D721Med (cell line): ENCODE measurements at places on chromosomes 7 and 10.

- no peak for DNase-seq
These were observed 31.6 kb upstream of the ZNF746 start for GRCh38 chr7:149529136-149529718.

- no peak for DNase-seq
These were observed 61.6 kb upstream of the ARID5B start for GRCh38 chr10:61839916-61840315.

- DNase-seq, result no peak
These were observed 35.6 kb downstream of the COL13A1 start for GRCh38 chr10:69837261-69837660.

- no peak for DNase-seq
These were observed 1.7 kb downstream of the ELFN1 start for GRCh38 chr7:1671594-1672451.

GRCh38 chr10:5446390-5446926, 34.1 kb downstream of the NET1 start:
- no peak for DNase-seq

DNA sequence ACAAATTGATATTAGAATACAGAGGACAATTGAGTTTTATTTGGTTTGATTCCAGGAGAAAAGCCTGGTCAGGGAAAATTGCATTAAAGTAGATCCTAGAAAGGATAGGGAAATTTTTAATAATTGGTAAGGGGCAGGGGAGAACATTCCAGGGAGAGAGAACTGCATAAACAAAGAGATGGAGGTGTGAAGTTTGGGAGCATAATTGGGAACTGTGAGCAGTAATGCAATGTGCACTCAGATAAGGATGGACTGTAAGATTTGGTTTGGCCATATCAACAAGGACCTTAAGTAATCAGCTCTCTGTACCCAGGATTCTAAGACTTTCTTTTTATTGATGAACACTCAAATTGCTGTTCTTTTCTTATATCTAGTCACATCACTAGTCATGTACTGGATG, 41.4 kb downstream of the ZMYND11 start:
- DNase-seq, result no peak

DNA sequence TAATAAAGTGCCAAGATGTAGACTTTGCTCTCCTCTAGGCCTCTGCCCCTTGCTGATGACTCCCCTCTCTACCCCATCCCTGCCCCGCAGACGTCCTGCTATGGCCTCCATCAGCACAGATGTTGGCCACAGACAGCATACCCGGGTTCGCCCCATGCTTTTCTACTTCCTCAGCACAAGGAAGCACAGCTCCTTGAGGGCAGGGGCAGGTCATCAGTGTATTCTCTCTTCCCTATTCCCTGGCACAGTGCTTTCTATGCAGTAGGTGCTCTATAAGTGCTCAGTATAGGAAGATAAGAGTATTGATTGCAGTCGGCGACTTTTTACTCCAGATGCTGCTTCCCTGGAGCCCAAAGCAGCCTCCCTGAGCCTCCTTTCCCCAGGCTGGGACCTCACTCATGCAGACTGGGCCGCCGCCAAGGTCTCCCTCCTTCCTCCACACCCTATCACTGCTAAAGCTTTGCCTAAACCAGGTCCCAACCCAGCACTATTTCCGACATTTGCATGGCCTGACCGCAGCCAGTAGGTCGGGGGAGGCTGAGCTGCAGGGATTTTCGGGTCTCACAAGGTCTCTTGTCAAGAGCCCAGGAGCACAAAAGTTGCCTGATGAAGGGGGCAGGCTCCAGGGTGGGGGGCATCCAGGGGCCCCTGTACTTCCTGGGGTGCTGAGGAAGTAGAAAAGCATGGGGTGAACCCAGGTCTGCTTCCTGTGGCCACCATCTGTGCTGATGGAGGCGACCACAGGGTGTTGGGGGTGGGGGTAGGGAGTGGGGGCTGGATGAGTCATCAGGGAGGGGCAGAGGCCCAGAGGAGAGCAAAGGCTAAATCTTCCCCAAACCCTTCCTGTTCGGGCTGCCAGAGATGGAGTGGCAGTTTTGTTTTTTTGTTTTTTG, 8.0 kb downstream of the CALHM3 start:
- no peak for DNase-seq

GRCh38 chr10:3963191-3963673, 178.2 kb upstream of the KLF6 start:
- DNase-seq, result no peak

- DNase-seq, result no peak
These were observed 296.0 kb upstream of the KIAA1217 start for GRCh38 chr10:23912884-23913404.

DNA sequence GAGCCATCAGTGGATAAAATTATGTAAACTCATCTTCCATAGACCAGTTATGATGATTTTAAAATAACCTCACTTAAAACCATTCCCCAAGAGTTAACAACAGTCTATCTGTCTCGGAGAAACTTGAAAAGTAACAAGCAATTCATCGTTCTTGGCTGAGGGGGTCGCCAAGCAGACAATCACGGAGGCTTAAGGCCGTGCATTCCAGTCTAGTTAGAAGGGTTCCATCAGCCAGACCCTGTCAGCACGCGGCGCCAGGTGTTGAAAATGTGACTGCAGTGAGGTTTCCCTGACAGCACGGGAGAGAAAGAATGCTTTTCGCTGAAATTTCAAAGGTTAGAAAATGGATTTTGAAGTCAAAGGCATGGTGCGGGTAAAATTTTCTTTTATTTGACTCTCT, 1025.0 kb upstream of the CELF2 start:
- no peak for DNase-seq

DNA sequence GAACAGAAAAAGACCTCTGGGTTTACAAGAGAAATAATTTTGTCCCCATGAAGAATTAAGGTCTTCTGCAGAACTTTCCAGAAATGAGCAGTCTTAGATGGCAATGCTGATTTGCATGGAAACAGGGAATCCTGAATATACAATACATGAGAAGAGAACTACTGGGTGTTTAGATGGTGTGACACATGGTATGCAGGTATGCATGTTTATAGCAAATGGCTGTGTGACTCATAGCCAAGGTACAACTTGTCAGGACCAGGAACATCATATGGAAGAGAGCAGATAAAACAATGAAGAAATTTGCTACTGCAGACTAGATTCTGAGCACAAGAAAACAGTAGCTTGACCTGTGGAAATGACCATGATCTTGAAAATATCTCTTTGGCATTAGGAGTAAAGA, 907.8 kb downstream of the GATA3 start:
- DNase-seq, result no peak

DNA sequence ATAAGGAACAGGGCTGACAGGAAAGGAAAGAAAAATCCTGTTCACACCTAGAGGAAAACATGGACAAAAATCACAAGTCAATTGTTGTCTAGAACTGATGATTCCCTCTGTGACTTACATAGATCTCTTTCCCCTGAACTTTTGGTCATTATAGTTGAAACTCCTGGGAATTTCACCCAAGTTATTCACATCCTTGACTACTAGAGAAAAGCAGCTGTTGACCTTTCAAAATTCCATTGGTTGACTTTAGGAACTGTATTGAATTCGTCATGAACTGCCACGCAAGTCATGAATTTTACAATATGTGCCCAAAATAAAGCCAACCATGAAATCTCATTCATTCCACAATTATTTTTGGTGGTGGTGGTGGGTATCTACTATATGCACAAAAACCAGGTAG, 104.3 kb downstream of the UBE2H start:
- DNase-seq, result no peak

GRCh38 chr10:28266449-28267224, 36.2 kb downstream of the MPP7 start:
- no peak for DNase-seq

GRCh38 chr7:24659505-24659904, 86.3 kb downstream of the PALS2 start:
- DNase-seq, result no peak
